ENCODE measurements at places on chromosomes 12 and 14.

DNA sequence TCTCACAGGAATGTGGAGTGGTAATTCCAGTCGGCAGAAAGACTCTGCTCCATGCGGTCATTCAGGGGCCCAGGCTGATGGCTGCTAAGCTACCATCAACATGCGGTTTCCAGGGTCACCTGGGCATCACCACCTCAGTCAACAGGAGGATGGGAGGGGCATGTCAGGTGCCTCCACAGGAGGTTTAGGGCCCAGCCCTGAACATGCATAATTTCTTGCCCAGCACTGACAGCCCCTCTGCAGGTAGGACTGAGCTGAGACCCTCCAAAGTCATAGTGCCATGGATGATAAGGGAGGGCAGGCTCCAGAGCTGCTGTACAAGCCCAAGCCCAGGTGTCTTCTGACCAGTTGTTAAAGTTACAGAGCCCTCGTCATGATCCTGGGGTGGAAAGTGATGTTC is 244.0 kb upstream of the SFSWAP start:
- DNase-seq, result no peak
- no peak overlapping the region for H3K27ac ChIP-seq
- H3K27me3 ChIP-seq, result no peaks in the 10 kb centered on the region
- no peaks in the 10 kb centered on the region for H3K36me3 ChIP-seq

DNA sequence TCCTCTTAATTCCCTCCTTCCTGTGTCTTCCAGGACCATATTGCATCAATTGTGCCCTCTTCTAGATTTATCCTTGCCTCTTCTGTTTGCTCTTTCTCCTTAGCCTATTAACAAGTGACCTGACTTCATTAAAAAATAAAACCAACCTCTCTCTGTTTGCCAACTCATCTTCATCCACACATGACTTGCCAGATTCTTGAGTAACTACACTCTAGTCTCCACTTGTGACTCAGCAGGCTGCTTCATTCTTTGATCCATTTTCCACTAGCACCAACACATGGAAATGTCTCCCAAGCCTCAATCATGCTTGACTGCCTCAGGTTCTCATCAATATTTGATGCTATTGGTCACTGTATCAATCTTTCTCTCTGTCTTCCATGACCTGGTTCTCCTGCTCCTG is 492.4 kb upstream of the TMPO start:
- H3K27ac ChIP-seq, result no peak overlapping the region
- H3K4me3 ChIP-seq, result no peak overlapping the region
- no peaks in the 10 kb centered on the region for H3K4me1 ChIP-seq
- no peaks in the 10 kb centered on the region for H3K36me3 ChIP-seq
- DNase-seq, result no peak
- H3K27me3 ChIP-seq, result no peaks in the 10 kb centered on the region

GRCh38 chr12:23816394-23816851 is 133.0 kb downstream of the SOX5 start:
- no peaks in the 10 kb centered on the region for H3K4me1 ChIP-seq
- no peak for DNase-seq
- no peak overlapping the region for H3K4me3 ChIP-seq
- H3K36me3 ChIP-seq, result no peaks in the 10 kb centered on the region
- H3K27ac ChIP-seq, result no peak overlapping the region
- no peaks in the 10 kb centered on the region for H3K27me3 ChIP-seq

- no peaks in the 10 kb centered on the region for H3K27me3 ChIP-seq
- no peaks in the 10 kb centered on the region for H3K4me1 ChIP-seq
- no peak overlapping the region for H3K27ac ChIP-seq
- H3K4me3 ChIP-seq, result no peak overlapping the region
- no peak for DNase-seq
These were observed 622.2 kb downstream of the AACS start for GRCh38 chr12:125687403-125687802.

DNA sequence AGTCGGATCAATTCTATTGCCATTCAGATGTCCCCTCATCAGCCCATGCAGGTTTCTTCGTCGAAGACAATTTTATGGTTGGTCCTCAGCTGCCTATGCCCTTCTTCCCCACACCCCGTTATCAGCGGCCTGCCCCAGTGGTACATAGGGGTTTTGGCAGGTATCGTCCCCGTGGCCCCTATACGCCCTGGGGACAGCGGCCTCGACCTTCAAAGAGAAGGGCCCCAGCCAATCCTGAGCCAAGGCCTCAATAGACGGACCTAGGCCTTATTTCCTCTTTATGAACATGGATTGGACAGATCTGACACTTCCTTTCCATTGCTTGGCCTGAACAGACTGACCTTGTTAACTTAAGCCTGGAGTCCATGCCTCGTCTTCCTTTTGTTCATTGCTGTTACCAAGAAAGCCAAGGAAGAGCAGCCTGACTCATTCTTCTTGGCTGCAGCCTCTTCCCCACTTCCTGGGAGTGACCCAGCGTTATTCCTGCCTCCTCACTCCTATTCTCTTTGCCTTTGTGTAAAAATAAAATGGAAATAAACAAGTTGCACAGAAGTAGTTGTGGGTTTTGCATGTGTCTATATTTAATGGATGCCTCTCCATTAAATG is 156.5 kb upstream of the AMIGO2 start:
- H3K27me3 ChIP-seq, result no peaks in the 10 kb centered on the region
- peaks cover 8% of the 10 kb centered on the region for H3K36me3 ChIP-seq
- H3K27ac ChIP-seq, result no peak overlapping the region
- no peak overlapping the region for H3K4me3 ChIP-seq

DNA sequence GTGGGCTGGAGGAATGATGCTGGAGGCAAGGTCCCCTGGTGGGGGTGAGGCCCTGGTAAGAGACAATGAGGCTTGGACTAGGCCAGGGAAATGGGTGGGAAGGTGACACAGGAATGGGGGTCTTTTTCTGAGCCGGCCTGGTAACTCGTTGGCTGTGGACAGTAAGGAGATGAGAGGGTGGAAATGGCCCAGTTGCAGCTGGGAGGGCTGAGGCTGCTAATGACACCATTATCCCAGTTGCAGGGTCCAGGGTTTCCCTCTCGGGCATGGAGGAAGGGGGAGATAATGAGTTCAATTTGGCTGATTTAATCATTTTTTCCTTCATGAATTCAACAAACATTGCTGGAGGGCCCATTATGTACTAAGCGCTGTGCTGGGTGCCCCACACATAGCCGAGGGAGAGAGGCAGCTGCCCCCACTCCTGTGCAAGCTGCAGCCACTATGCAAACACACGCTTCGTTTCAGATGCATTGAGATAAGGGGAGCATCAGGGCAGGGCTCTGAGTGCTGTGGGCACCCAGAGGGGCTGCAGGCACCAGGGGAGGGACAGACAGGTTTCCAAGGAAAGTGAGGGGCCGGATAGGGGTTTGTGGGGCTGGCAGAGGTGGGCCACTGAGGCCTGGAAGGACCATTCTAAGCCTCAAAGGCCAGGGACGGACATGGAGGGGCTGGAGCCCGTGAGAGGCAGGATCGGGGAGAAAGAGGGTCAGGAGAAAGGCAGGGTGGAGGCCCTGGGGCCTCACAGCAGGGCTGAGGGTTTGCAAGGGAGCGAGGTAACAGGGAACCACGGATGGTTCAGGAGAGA is 43.2 kb upstream of the MEG3 start:
- no peak overlapping the region for H3K4me3 ChIP-seq
- no peaks in the 10 kb centered on the region for H3K36me3 ChIP-seq
- H3K4me1 ChIP-seq, result no peaks in the 10 kb centered on the region
- no peak for DNase-seq
- no peak overlapping the region for H3K27ac ChIP-seq

DNA sequence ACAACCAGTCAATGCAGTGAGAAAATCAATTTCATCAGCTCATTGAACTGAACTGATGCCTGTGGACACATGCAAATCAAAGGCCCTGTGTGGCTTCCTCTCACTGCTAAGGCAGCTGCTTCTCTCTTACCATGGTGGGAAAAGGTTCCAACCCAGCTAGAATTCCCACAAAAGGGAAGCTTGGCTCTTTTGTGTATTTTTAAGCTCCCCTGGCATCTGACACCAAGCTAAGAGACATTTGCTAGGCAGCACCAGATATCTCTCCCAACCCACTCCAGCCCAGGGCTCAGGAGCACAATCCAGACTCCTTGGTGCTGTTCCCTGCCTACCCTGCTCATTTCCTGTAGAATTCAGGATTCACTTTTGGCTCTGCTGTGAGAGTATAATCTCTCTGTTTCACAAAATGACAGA is 129.6 kb downstream of the GXYLT1 start:
- no peaks in the 10 kb centered on the region for H3K27me3 ChIP-seq
- no peak overlapping the region for H3K4me3 ChIP-seq
- no peaks in the 10 kb centered on the region for H3K36me3 ChIP-seq
- no peak for DNase-seq

GRCh38 chr14:91258876-91259275 is 14.4 kb upstream of the GPR68 start:
- H3K4me3 ChIP-seq, result no peak overlapping the region
- H3K27ac ChIP-seq, result no peak overlapping the region
- H3K4me1 ChIP-seq, result no peaks in the 10 kb centered on the region
- DNase-seq, result no peak
- H3K36me3 ChIP-seq, result no peaks in the 10 kb centered on the region

DNA sequence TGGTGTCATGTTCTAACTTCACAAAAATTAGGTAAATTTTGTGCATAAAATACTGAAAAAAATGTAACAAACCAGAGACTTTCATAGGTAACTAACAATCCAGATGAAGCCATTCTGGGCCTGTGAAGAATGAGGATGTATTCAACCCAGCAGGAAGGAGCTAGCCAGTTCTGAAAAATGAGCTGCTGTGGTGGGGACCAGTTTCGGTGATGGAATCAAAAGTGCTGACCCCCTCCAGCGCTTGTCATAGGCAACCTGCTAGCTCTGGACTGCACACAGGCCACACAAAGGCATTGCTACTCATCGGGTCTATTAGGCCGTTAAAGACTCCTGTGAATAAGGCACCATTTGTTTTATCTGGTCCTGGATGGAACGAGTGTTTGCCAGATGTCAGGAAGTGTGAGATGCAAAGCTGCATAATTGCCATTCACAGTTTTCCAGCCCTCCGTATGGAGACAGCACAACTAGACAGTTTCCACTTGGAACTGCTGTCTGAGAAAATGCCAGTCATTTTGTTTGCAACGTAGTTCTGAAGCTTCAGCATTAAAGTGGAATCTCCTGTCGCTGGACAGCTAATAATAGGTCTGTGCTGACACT is 3.3 kb upstream of the RIMBP2 start:
- H3K4me3 ChIP-seq, result no peak overlapping the region
- no peaks in the 10 kb centered on the region for H3K36me3 ChIP-seq
- peaks cover 2% of the 10 kb centered on the region for H3K4me1 ChIP-seq
- DNase-seq, result no peak

GRCh38 chr14:76761136-76761959 is at the start of gene VASH1:
TSS of gene VASH1 (plus strand) at chr14:76761468. CDS start at chr14:76762822, 1,354 bp downstream.
- no peaks in the 10 kb centered on the region for H3K36me3 ChIP-seq
- peak within 1 kb of the TSS; percentile 80 for H3K4me3 ChIP-seq
- peak within 1 kb of the TSS; percentile 82 for H3K27ac ChIP-seq
- DNase-seq, result no peak

- peak overlapping the region; percentile 34 for H3K27ac ChIP-seq
- no peaks in the 10 kb centered on the region for H3K36me3 ChIP-seq
- H3K27me3 ChIP-seq, result no peaks in the 10 kb centered on the region
- peak overlapping the region; percentile 30 for H3K4me3 ChIP-seq
- peaks cover 55% of the 10 kb centered on the region for H3K4me1 ChIP-seq
- no peak for DNase-seq
These were observed 42.1 kb downstream of the ELK3 start for GRCh38 chr12:96236221-96236822.

- no peak overlapping the region for H3K27ac ChIP-seq
- no peak for DNase-seq
- no peak overlapping the region for H3K4me3 ChIP-seq
- no peaks in the 10 kb centered on the region for H3K27me3 ChIP-seq
- no peaks in the 10 kb centered on the region for H3K4me1 ChIP-seq
- no peaks in the 10 kb centered on the region for H3K36me3 ChIP-seq
These were observed 47.3 kb downstream of the PDE6H start for GRCh38 chr12:15020156-15020555.

GRCh38 chr14:102568115-102568614 is 24.3 kb upstream of the RCOR1 start:
- no peak overlapping the region for H3K27ac ChIP-seq
- no peaks in the 10 kb centered on the region for H3K36me3 ChIP-seq
- no peak overlapping the region for H3K4me3 ChIP-seq
- H3K27me3 ChIP-seq, result no peaks in the 10 kb centered on the region
- no peak for DNase-seq

DNA sequence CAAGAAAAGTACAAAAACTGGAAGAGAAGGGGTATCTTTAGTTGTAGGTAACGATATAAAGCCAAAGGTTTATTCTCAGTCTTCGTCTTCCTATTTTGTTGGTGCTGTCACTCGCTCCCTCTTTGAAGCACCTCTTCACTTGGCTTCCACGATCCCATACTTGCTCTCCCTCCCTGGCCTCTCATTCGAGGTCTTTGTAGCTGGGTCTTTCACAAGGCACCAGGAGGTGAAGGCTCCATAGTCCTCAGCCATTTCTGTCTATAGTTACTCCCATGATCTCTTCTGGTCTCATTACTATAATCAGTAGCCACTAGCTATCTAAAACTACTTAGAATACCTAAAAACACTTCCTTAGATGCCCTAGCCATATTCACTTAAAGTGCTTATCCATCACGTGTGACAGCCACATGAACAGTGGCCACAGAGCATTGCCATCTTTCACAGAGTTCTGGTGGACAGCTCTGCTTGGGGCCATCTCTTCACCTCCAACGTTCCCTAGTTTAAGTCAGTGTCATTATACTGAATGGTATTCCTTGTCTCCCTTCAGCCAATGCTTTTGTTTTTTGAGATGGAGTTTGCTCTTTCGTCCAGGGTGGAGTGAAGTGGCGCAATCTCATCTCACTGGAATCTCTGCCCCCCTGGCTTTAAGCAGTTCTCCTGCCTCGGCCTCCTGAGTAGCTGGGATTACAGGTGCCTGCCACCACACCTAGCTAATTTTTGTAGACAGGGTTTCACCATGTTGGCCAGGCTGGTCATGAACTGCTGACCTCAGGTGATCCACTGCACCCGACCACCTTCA is 57.1 kb downstream of the ATP2A2 start:
- no peak overlapping the region for H3K4me3 ChIP-seq
- peaks cover 96% of the 10 kb centered on the region for H3K36me3 ChIP-seq
- H3K27ac ChIP-seq, result no peak overlapping the region
- DNase-seq, result no peak
- H3K4me1 ChIP-seq, result no peaks in the 10 kb centered on the region
- no peaks in the 10 kb centered on the region for H3K27me3 ChIP-seq

- no peak overlapping the region for H3K27ac ChIP-seq
- no peak for DNase-seq
- peaks cover 26% of the 10 kb centered on the region for H3K36me3 ChIP-seq
- H3K4me1 ChIP-seq, result peaks cover 51% of the 10 kb centered on the region
- H3K27me3 ChIP-seq, result no peaks in the 10 kb centered on the region
These were observed 8.8 kb downstream of the PPP1CC start for GRCh38 chr12:110733900-110734299.

- H3K27me3 ChIP-seq, result no peaks in the 10 kb centered on the region
- peak overlapping the region; percentile 15 for H3K4me3 ChIP-seq
- H3K4me1 ChIP-seq, result peaks cover 14% of the 10 kb centered on the region
- DNase-seq, result no peak
These were observed 117.7 kb downstream of the PRKCH start for GRCh38 chr14:61438860-61439765.

Data from thoracic aorta (tissue), 2 donors.